Upper lobe of left lung (tissue), 6 donors: ENCODE measurements at places on chromosomes 13 and 19.

DNA sequence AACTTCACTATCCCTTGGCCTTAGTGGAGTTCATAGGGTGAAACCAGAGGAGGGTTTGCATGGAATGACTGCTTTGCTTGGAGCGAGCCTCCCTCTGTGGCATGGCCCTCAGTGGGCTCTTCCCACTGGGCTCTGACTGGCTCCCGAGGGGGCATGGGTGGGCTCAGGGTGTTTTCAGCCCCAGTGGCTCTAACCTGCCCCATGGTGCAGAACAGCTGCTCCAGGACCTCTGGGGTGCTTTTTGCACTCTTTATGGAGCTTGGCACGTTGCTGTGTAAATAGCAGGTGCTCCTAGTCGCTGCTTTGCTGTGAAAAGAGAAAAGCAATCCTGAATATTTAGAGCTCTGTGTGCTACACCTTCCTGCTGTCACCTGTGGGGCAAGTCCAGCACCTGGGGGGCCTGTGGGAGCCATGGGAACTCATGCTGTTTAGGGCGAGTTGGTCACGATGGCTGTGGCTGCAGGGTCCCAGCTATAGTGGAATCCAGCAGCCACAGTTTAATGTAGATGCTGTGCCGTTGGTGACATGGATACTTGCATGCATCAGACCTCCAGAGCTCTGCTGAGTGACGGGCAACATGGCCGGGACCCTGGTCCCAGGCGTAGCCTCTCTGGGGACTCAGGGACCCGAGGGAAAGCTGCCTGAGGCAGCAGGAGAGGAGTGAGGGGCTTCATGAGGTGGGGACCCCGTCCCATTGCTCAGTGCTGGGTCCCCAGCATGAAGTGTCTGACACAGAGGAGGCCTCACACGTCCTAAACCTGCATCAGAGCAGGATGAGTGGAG is 14.3 kb upstream of the MCF2L start:
- DNase-seq = peak; percentile 9

- peak; percentile 94 for DNase-seq
Measured at GRCh38 chr19:32404933-32405430, 588 bp upstream of the DPY19L3 start.

DNA sequence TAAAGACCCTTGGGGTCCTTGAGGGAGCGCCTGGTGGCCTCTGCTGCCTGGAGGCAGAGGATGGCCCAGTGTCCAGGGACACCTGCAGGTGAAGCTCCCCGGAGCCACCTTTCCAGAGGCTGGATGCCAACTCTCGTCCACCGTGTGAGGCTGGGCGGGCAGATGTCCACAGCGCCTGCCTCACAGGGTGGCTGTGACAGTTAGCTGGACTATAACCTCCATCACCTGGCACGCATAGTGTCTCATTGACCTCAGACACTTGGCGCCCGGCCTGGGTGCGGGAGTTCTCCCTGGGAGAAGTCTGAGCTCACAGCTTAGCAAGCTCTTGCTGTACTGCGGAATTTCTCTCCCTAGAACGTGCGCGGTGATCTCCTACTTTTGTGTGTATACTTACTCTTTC is 9.8 kb downstream of the BICRA start:
- DNase-seq = no peak

DNA sequence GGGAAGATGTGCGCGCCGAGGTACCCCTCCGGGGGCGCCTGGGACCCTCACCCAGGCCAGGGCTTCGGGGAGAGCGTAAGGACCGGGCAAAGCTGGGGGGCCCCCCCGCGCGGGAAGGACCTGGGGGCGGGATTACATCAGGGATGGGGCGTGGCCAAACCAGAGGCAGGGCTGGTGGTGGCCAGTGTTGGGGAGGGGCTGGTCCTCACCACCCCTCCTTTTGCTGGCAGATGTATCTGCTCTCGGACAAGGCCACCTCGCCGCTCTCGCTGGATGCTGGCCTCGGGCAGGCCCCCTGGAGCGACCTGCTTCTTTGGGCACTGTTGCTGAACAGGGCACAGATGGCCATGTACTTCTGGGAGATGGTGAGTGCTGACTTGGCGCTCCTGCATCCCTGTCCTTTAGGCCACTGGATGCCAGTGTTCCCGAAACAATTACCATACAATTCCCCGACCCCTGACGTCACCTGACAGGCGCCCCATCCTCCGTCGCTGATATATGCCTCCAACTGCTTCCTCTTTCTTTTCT is 25.3 kb downstream of the TRPM4 start:
- DNase-seq = no peak

GRCh38 chr19:40601134-40601974 is at the start of gene LTBP4:
Gene LTBP4 (plus strand): TSS chr19:40601369. CDS start chr19:40601388, 19 bp downstream.
- peak; percentile 94 for DNase-seq

GRCh38 chr13:107968470-107968869 is 246.9 kb downstream of the LIG4 start:
- no peak for DNase-seq

GRCh38 chr13:41613984-41614661 is 156.8 kb downstream of the RGCC start:
- DNase-seq = no peak
